ENCODE measurements at places on chromosomes 11 and 22.

DNA sequence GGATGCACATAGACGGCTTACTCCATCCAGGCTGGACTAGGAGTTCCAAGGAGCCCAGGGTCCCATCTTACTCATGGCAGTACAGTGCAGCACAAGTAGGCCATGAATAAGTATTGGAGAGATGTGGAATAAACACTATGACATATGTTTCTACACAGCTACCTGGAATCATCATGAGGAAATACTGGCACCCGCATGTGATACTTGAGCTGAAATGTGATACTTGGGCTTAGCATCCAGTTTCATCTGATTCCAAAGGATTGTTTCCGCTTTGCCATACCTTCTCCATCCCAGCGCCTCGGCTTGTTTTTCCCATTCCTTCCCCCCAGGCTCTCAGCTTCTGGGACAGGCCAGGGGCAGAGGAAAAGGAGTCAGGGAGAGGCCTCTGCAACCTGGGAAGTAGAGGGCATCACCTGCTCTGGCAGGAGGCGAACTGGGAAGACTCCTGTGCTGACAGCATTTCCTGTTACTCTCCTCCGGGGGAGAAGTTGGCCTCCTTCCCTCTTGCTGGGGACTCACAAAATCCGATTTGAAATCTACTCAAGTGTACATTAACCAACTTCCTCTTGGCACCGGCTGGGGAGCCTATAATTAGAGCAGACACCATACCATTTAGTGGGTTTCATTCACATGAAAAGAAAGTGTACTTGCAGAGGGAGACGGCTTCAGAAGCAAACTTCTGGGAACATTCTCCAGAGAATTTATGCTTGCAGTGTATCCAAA, 187.8 kb downstream of the MIAT start:
- DNase-seq: no peak

GRCh38 chr11:86274999-86275398, 27.0 kb upstream of the HIKESHI start:
- no peak for DNase-seq

DNA sequence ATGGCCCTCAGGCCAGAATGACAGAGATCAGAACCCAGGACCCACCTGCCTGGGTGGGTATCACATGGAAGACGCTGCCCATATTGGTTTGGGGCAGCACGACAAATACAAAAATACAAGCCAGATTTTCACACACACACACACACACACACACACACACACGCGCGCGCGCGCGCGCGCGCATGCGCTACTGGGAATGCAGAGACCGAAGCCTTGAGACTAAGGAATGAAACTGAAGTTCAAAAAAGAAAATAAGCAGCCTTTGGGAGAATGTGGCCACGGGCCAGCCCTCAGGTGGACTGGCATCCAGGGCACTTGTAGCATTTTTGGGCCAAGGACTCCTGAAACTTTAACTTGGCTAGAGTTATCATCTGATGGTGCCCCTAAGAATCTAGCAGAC, 21.3 kb upstream of the NUP50 start:
- no peak for DNase-seq

GRCh38 chr11:34250211-34250610, 107.6 kb downstream of the ABTB2 start:
- DNase-seq: no peak

GRCh38 chr11:100727410-100727809, 40.3 kb downstream of the ARHGAP42 start:
- DNase-seq: peak; percentile 55

DNA sequence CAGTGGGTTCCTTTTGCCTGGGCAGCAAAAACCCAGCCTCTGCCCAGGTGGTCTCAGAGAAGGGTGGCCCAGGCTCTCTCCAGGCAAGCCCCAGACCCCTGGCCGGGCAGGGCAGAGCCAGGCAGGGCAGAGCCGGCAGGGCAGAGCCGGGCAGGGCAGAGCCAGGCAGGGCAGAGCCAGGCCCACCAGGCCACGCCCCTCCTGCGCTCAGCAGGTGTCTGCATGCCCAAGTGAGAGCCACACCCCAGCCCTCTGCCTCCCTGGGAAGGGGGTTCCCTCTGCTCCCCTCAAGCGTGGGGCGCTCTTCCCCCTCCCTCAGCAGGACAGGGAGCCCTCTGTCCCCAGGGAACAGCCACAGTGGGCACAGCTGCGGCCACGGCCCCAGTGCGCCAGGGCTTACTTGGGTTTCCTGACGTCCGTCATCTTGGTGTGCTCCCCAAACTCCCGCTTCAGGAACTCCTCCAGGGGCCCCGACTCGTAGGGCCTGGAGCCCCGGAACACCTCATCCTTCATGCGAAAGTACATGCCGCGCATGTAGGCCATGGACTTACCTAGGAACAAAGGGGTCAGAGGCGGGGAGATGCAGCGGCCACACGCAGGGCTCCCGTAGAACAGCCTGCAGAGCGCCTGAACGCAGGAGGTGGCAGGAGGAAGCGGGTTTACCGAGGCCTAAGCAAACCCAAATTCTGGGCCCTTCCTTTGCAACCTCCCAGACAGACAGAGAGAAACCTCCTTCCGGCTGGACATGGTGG, 10.1 kb upstream of the BAIAP2L2 start:
- DNase-seq: no peak

DNA sequence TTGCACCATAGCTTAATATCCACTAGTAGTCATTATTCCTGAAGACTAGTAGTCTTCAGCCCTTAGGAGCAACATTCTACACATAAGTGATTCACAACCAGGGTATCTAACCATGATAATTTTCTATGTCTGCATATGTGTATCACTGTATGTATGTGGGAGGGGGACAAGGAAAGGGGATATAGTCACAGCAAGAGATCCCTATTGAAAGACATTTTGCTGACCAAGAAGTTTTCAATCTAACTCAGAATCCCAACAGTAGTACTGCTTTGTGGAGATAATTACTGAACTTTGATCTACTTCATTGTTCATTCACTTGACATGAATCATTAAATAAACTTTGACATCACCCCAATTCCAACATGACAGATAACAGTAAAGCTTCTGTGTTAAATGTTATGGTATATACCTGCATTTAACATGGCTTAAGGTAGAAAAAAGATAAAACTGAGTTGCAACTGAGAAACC, 10.3 kb downstream of the PIK3C2A start:
- peak; percentile 55 for DNase-seq

- no peak for DNase-seq
Observed at GRCh38 chr11:36086366-36086765, 142.5 kb downstream of the LDLRAD3 start.

GRCh38 chr22:17271711-17272451, 52.6 kb upstream of the ADA2 start:
- no peak for DNase-seq

GRCh38 chr11:101916422-101916821, at the start of gene ANGPTL5:
Gene ANGPTL5, minus strand, starts transcription at chr11:101916522. Its CDS starts 8,613 bp downstream, at chr11:101907909.
- DNase-seq: no peak

DNA sequence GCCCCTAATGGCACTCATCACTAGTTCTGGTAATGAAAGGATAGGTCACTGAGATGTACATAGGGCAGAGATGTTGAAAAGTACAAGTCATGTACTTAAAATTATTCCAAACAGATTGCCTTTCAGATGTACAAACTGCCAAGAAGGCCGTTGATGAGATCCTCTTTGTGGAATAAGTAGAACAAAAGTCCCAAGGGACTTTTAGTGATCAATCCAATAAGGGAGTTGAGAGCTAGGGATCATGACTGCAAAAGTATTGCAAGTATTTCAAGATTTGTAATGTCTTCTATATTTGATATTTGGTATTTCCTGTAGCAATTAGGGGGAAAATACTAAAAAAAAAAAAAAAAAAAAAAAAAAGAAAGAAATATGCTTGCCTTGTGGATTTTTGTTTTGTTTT, 82.2 kb downstream of the ATG16L2 start:
- peak; percentile 49 for DNase-seq

DNA sequence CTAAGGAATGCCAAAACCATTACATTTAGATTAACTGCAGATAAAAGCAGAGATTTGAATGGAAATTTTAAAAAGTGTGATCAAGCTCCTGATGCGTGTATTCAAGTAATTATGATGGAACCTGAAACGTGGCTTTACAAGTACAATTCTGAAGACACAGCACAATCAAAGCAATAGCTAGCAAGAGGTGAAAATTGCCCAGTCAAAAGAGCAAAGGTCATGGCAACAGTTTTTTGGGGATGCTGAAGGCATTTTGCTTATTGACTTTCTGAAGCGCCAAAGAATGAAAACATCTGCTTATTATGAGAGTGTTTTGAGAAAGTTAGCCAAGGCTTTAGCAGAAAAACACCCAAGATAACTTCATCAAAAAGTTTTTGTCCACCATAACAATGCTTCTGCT, 389.6 kb upstream of the TENM4 start:
- DNase-seq: no peak

DNA sequence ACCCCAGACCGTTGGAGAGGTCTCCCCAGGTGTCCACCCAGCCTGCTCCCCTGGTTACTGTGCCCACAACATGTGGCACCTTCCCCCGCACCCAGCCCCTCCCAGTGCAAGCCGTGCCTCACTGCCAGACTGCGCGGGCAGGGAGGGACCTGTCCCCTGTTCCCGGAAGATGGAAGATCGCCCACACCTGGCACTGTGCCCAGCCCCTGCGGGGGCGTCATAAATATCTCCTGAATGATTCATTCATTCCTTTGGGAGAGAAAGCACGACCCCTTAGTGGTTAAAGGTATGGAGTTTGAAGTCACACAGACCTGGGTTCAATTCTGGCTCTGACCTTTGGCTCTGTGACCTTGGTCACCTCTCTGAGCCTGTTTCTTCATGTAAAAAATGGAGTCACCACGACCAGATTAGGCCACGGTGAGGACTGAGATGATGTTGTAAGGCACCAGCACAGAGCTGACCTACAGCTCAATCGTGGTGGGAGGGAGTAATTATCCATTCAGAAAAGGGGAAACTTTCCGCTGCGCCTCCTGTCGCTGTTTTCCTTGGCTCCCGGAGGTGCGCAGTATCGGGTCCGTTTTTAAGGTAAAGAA, 497 bp upstream of the SYT12 start:
- DNase-seq: peak; percentile 36

GRCh38 chr22:23495614-23496444, 84.3 kb downstream of the IGLL1 start:
- no peak for DNase-seq

DNA sequence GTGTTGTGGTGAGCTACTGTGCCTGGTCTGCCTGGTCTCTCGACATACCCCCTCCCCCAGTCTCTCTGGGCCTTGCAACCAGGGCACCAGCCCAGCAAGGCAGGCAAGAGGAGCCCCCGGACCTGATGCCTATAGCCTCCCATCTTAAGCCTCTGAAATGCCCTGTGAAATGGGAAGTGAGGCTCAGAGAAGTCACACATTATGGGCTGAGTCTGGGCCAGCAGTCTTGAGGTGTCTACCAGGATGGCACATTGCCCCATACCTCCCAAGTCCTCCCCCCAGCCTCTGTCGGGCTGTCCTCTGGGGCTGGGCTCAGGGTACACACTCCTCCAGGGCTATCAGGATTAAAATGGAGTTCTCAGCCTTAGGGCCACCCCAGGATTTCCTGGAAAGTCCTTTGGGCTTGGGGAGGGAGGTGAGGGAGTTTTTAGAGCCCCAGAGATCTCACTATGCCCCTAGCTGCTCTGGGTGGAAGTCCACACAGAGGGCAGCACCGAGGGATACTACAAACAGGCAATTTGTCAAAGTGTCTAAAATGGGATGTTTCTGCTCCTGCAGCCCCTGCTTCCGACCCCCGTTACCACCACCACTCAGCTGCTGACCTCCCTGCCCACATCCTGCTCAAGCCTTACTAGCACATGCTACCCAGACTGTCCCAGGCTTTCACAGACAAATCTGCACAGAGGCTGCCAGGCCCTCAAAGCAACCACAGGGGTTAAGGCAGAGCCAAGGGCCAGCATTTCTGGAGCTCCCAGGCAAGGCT, 3.1 kb upstream of the SH3BP1 start:
- no peak for DNase-seq

- DNase-seq: no peak
Observed at GRCh38 chr22:36233796-36234195, 5.5 kb downstream of the APOL2 start.

- no peak for DNase-seq
Observed at GRCh38 chr11:83306200-83307080, 20.3 kb upstream of the CCDC90B start.

GRCh38 chr11:75577207-75577606, 15.2 kb downstream of the SERPINH1 start:
- DNase-seq: peak; percentile 35

- DNase-seq: peak; percentile 7
Observed at GRCh38 chr11:124748481-124749343, 3.3 kb downstream of the VSIG2 start.

- no peak for DNase-seq
Observed at GRCh38 chr11:38988908-38989307, 2390.9 kb upstream of the RAG2 start.

DNA sequence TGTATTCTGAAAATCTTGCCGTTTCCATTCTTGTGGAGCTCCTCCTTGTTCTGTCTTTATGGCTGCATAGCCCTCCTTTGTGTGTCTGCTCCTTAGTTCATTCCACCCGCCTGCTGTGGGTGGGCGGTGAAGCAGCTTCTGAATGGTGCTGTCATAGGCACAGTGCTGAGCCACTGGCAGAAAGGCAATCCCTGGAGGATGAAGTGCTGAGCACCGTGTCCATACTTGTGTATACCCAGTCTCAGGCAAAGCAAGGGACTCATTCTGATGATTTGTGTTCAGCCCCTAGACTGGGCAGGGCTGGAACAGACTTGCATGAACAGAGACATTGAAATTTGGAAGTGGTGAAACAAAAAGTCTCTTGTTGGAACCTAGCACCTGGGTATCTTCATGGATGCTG, 134.9 kb downstream of the MYO18B start:
- no peak for DNase-seq

- peak; percentile 77 for DNase-seq
Observed at GRCh38 chr11:79902493-79902892, 461.7 kb upstream of the TENM4 start.

DNA sequence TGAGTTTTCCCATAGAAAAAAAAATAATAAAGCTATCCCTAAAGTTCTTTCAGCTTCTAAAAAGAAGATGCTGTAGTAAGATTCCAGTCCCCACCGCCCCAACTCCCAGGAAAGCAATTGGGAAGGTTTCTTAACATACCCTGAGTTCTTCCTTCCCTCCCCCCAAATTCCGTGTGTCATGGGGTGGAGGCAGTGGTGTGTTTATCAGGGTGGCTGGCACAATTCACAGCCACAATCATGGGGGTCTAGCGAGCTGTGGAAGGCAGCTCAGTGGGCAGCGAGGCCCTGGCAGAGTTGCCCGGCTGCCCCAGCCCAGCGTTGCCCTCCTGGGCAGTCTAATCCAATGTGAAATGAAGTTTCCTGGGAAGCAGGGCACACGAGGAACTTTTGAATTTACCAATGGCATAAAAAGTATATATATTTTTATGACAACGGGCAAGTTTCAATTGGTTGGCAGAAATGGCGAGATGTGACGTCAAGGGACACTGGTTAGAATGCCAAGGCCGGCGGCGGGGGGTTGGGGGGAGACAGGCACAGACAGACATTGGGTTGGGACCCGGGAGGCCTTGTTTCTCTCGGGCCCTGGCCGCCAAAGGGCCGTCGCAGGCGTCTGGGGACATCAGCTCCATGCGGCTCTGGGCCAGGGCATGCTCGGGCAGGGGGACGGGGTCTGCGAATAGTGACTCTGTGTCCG, 80.7 kb upstream of the PPARA start:
- DNase-seq: peak; percentile 95

- no peak for DNase-seq
Observed at GRCh38 chr11:98047647-98048046, 973.1 kb upstream of the CNTN5 start.

DNA sequence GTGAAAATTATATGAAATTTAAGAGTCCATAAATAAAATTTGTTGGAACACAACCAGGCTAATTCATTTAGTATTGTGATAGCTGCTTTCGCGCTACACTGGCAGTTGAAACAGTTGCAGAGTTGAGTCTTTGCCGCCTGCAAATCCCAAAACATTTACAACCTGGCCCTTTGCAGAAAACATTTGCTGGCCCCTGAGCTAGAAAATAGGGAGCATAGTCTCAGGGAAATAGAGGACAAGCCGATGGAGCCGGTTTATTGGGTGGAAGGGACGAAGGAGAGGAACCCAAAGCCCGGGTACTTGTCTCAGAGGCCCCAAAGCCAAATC, 527 bp upstream of the SAC3D1 start:
- no peak for DNase-seq
